ENCODE measurements at places on chromosomes 12 and 14.

DNA sequence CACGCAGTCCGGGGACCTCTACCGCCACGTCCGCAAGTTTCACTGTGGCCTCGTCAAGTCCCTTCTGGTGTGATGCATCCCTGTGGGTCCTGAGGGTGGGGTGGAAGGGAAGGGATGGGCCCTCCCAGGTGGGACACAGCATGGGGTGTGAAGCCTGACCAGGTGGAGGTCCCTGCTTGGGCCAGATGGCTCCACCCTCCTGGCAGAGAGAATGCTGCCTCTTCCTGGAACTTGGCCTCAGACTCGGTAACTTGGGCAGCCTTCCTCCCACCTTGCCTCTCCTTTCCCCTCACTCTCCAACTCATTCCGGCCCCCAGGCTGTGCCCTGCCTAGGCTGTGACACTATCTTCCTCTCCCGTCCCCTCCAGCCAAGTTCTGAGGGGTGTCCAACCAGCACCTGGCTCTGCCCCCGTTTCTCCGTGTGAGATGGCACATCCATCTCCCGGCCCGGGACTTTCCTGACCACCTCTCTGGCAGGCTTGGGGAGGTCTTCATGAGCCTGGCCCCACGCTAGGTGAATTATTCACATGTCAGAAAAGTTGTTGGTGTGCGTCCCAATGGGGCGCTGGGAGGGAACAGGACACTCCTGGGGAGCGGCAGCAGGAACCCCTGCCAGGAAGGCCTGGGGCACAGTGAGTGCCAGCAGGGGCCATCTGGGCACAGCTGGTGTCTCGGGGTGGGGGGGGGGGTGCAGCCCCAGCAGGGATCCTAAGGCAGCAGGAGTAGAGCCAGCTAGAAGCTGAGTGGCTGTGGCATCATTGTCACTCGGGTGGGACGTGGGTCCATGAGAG, 1.7 kb downstream of the ZBTB42 start:
- no peak for DNase-seq

DNA sequence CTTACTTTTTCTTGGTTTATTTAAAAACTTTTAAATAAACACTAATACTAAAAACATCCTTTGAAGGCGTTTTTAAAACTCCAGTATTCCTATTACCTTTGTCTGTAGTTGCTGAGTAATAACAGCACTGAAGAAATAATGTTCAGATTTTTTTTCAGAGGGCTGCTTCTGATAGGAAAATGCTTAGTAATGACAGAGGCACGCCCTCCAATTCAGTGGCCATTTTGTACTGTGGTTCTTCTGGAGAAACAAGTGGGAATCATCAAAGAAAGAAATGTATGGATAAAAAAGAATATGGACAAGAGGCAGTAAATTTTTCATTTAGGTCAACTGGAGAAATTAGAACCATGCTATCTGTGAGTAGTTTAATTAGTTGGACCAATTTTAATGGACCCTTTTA, 13.6 kb downstream of the VEZT start:
- no peak for DNase-seq

GRCh38 chr12:92208613-92209121, 63.0 kb upstream of the BTG1 start:
- no peak for DNase-seq

DNA sequence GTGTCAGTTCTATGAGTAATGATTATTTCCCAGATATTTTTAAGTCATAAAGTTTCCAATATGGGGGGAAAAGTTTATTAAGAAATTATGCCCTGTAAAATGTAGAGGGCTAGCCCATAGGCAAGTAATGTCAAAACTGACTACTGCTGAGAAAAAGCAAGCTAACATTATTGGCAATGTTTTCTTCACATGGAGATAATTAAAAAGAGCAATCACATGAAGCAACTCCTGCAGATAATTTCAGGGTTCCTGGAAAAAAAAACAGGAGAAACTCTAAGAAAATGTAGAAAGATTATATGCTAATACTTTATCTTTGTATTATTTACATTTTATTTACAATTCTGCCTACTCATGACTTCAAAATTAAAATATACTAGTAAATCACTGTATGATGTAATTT, 39.8 kb downstream of the PPP1R12A start:
- DNase-seq, result no peak

DNA sequence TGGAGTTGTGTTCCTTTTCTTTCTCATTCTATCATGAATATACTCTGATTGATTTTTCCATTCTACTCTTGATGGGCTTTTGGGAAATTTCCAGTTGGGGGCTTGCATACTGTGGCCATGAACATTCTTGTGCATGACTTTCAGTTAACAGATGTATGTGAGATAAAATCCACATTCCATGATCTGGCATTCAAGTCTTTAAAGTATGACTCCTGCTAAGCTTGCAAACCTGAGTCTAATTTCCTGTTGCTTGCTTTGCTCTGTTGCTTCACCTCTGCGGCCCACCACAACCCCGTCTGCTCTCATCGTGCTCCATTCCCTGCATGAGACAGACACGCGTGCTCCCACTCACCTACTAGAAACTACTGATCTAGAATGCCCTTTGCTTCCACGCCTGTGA, 24.3 kb upstream of the NPAS3 start:
- DNase-seq, result no peak

DNA sequence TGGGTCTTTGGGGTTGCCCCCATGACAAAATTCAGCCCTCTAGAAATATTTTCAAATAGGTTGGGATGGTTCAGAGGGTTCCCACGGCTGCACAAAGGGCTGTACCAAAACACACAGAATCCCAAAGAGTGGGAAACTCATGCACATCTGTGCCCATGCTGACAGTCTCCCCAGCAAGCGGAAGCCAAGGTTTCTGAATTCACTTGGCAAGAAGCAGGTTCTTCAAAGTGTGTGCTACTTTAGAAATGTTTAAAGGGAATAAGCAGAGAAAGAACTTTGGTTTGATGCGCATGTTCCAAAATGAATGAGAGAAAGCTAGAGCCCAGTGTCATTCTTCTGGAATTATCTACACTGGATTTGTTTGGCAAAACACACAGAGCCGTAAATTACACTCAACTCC, 46.7 kb downstream of the FOXN3 start:
- no peak for DNase-seq

GRCh38 chr14:43003845-43004244, 1397.2 kb downstream of the LRFN5 start:
- no peak for DNase-seq

- no peak for DNase-seq
Observed at GRCh38 chr12:110581931-110582275, 1.2 kb downstream of the PPTC7 start.

GRCh38 chr12:953776-954175, 4.3 kb upstream of the RAD52 start:
- DNase-seq, result no peak

GRCh38 chr12:81196595-81196994, 118.7 kb downstream of the ACSS3 start:
- DNase-seq, result no peak

DNA sequence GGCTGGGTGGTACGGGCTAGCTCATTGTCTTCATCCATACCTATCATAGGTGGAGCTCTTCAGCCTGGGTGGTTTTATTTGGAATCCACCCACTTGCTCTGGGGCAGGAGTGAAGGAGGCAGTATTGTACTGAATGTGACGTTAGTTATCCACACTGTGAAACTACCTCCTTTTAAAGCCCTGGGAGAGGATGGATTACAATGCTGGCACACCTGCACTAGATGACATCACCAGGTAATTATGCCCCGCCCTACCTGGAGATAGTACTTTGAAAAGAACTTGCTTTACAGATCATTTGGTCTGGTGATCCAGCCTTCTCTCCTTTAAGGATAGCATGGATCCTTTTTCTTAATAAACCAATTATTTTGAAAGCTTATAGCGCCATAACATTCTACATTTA, 78.0 kb downstream of the B4GALNT3 start:
- DNase-seq, result no peak

GRCh38 chr14:35215110-35215813, 76.9 kb upstream of the PSMA6 start:
- no peak for DNase-seq

DNA sequence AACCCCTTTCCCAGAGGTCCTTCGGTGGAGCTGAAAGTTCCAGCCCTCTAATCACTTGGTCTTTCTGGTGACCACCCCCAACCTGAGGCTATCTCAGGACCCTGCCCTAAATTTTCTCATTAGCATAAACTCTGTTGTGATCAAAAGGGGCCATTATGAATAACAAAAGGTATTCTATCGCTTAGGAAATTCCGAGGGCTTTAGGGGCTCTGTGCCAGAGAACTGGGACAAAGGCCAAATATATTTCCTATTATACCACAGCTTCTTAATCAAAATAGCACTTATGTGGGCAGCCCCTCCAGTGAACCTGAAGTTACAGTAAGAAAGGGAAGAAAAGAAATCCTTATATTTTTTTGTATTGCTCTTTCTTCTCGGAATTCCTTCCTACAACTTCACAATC, 125.3 kb upstream of the NPAS3 start:
- no peak for DNase-seq

- DNase-seq, result no peak
Observed at GRCh38 chr12:52573743-52574142, at the start of gene KRT74. TSS of gene KRT74 (minus strand) at chr12:52573843. CDS start at chr12:52573777, 66 bp downstream.

GRCh38 chr12:6376079-6376869, 911 bp upstream of the SCNN1A start:
- DNase-seq, result no peak

- no peak for DNase-seq
Observed at GRCh38 chr14:89351221-89351515, 65.9 kb downstream of the FOXN3 start.

- DNase-seq, result no peak
Observed at GRCh38 chr14:57559576-57559975, 65.9 kb upstream of the CCDC198 start.

DNA sequence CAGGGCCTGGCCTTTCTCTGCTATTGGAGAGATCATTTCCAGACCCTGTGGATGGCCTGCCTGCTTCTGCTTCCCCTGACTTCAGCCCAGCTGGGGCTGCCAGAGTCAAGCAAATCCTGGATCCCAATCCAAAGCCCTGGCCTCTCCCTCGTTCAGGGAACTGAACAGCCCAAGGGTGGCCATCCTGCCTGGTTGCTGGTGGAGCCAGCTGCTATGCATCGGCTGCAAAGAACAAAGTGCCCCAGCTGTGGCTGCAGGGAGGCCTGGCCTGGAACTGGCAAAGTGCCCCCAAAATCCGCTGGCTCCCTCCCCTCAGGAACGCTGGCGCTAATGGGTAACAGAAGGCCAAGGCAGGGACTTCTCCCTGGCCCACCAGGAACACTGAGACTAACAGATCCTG, 56.4 kb downstream of the LRRC74A start:
- no peak for DNase-seq

DNA sequence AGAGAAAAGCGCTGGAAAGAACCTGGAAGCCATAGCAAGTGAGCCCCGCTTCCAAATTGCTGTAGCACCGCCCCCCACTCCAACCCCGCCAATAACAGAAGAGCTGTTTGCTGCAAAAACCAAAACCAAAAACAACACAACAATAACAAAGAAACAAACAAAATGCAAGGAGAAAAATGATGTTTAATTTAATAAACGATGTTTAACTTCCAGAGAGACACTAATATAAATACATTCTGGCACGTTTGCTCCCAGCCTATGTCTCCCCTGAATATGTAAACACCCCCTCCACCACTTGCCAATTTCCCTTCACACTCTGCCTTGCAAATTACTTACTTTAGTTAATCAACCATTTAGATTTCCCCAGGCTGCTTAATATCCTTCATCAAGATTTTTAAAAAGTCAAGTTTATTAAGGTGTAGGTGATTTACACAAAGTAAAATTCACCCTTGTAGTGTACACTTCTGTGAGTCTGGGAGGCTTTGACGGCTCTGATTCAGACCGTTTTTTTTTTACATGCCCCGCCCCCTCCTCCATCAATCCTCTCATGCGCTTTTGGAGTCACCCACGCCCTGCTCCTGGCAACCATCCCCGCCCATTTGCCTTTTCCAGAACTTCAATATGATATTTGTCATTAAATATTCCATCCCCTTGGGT, 482 bp upstream of the IFI27L2 start:
- no peak for DNase-seq

DNA sequence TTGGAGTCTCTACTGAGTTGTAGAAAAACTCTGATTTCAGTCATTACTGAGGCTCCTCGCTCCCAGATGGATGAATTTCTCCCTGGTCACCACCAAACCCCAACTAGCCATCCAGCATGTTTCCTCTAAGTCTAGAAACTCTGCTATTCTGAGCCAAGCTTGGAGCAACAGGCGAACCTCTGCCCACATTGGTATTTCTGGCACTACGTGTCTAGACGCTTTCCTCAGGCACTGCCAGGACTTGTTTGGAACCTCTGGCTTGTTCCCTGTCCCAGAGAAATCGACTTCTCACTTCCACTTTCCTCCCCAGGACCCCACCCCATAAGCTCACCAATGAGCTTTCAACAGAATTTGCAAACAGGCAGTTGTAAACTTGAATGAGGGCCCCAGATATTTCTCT, 27.6 kb downstream of the WSCD2 start:
- no peak for DNase-seq

DNA sequence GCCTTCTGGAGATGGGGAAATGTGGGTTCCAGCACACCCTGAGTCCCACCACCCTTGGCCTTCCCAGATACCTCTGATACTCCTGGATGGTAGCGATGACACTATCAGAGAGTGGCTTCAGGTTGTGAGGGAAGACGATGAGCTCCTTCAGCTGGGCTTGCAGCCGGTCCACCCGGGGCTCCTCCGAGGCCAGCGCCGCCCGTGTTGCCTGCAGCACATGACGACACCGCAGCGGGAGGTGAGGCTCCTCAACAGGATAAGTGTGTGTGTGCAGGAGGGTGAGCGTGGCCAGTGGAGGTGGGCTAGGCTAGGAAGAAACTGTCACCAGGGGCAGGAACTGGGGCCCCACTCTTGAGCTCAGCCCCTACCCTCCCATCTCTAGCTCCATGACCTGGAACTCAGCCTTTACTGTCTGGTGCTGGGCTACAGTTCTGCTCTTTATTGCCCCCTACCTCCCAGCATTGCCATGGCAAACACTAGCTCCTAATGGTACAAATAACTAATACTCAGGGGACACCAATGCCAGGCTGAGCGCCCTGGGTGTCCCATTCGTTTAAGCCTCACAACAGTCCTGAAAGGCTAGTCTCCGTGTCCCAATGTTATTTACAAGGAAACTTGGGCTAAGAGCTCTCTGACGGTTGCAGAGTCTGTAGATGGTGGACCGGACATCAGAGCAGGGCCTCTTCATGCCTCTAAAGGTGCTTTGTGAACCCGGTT, 64.1 kb downstream of the SYNE3 start:
- no peak for DNase-seq

DNA sequence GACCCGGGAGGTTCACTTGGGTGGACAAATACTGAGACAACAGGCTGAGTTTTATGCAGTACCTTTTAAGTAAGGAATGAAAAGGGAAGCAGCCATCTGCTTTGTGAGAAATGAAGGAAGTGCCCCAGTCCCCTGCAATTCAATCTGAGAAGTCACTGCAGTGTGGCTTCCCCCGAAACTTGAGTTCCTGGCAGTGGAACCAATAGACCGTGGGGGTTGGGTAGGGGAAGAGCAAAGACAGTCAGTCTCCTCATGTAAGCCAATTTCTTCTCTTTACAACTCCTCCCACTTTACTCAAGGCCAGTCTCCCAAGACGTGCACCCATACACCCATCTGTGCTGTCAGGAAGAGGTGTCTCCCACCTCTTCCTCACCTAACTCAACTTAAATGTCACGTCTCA, 206.5 kb downstream of the BCAT1 start:
- DNase-seq, result no peak
